ENCODE measurements at places on chromosomes 5 and 9.
A peak's percentile ranks its signal among the peaks of the same experiment; 100 is the strongest.

GRCh38 chr5:179825655-179826182, 5.0 kb downstream of the SQSTM1 start:
- DNase-seq: no peak

DNA sequence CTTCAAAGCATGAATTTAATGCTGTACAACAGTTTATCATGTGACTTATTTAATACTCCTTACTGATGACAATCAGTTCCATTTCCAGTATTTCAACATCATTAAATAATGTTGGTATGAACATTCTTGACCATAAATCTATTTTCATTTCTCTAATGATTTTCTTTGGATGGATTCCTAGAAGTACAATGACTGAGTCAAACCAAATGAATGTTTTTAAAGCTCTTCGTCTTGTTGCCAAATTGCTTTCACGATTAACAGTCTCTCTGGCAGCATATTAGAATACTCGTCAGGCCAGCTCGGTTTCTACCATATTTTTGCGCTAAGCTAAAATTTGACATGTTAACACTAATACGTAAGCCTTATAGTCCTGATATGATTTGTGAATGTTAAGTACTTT, 197.0 kb downstream of the TRPM3 start:
- DNase-seq: peak; percentile 33

DNA sequence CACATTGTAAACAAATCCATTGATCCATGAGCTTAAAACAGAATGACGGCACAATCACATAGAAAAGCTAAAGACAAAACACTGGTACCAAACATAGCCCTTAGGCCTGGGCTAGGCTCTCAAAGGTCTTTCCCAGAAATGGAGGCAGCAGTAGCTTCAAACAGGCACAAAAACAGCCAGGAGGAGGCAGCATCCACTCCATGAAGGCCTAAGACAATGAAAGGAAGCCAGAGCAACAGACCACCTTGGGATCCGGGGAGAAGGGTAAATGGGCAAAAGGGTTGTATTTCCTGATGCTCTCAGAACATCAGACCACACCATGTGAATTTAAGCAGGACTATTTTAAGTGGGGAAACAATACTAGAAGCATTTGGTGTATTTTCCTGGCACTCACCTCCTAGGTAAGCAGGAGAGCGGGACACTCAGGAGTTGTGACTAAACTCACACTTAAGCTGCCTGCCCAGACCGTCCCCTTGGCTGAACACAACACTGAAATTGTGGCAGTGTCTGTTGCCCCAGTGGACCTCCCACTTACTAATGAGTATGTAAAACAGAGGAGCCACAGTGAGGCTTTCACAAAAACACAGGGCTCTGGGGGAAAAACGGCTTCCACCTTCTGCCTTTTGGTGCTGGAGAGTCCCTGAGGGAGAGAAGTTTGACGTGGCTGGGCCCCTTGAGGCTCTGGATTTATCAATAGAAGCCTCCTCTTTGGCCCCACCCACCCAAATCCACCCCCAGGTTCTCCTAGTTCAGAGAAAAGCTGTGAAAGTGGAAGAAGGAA, 11.9 kb downstream of the GNPDA1 start:
- no peak for DNase-seq

GRCh38 chr9:126327714-126328185, 1.1 kb downstream of the MVB12B start:
- DNase-seq: no peak

- DNase-seq: no peak
Observed at GRCh38 chr5:153672347-153673090, 182.0 kb downstream of the GRIA1 start.

GRCh38 chr9:82038897-82039296, 50.3 kb downstream of the SPATA31D1 start:
- DNase-seq: no peak

DNA sequence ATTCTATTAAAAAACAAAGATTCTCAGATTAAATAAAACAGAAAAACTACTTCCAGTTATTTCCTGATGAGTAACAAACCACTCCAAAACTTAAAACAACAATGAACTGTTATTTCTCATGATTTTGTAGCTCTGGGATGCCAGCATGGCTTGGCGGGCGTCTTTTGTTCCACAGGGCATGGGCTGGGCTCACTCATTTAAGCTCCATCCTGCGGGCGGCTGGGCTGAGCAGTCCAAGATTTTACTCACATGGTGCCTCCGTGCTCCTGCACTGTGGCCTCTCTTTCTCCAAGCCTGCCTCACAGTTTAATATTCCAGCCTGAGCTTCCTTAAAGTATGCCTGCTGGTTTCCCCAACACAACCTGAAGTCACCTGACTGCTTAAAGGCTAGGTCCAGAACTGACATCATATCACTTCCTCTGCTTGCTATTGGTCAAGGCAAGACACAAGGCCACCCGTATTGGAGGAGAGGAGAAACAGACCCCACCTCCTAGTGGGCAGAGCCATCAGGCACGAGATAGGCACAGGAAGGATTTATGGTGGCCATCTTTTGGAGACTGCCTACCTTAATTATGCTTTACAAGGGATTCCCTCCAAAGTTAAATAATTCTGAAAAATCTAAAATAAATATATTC, 41.6 kb upstream of the ZBTB43 start:
- no peak for DNase-seq

DNA sequence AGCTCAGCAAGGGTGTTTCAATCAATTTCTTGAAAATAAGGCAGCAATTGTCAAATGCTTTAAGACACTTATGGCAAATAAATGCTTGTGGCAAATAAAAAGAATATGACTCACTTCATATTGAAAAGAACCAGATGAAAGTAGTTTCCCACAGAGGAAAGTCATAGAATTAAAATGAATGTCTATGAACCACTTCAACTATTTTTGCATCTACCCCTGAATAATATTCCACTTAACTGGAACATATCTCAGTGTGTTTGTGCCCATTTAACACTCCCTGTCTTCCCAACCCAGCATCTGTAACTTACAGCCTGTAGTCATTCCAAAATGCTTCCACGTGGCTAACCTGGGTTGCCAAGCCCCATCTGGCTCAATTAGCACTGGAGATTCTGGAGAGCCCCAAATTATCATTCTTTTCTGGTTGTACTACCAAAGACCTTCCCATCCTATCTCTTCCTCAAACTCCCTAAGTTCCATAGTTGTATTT, 84.7 kb downstream of the FEM1C start:
- no peak for DNase-seq

DNA sequence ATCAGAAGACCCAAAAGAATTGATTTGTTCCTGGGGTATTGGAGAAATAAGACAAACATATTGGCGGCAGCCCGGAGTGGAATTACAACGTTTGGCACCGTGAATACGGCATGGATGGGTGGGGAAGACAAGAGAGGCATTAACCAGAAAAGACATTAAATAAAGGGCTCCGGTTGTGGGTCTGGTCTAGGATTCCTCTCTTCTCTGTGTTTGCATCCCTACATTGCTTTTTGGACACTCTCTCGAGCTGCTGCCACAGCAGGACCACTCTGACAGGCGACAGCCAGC, 138.7 kb upstream of the PALM2AKAP2 start:
- no peak for DNase-seq

DNA sequence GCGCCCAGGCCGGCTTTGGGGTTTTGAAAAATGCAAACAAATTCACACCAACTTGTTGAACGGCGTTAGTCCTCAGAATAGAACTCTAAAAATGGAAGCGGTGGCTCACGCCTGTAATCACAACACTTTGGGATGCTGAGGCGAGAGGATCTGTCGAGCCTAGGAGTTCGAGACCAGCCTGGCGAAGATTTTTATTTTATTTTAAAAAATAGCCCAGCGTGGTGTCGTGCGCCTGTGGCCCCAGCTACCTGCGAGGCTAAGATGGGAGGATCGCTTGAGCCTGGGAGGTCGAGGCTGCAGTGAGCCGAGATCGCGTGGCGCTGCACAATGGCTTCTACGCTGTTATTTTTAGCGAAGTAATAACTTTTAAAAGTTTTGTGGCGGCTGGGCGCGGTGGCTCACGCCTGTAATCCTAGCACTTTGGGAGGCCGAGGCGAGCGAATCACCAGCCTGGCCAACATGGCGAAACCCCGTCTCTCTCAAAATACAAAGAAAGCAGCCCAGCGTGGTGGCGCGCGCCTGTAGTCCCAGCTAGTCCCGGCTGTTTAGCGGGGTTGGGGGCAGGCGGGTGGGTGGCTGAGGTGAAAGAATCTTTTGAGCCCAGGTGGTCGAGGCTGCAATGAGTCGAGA, 694 bp upstream of the PLIN2 start:
- DNase-seq: no peak

DNA sequence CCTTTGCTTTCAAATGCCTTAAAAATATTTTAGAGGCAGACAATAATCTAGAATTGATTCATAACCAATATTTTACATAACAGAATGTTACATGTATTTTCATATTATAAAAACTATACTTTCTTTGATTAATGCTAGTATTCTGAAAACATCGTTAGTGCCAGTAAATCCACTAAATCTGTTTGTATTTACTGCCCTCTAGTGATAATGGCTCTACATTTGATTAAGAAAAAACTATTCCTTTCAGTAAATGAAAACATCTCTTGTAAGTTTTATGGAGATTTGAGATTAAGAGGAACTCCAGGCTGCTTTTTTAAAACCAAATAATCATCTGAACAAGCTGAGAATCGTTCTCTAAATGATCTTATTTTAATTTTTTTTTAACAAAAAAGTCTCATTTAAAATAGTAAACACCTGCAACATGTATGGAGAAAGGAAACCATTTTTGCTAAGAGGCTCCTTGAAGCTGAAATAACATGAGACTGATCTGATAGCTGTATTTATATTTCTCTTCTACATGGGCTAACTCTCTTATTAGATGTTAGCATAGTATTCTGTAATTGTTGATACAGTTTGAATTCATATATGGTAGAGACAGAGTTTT, 424.7 kb downstream of the RAB3C start:
- no peak for DNase-seq

GRCh38 chr9:132645711-132646110, 24.1 kb downstream of the DDX31 start:
- no peak for DNase-seq

- DNase-seq: peak; percentile 69
Observed at GRCh38 chr5:57692582-57693487, 210.2 kb upstream of the ACTBL2 start.
